ENCODE measurements at places on chromosomes 2 and 18.

DNA sequence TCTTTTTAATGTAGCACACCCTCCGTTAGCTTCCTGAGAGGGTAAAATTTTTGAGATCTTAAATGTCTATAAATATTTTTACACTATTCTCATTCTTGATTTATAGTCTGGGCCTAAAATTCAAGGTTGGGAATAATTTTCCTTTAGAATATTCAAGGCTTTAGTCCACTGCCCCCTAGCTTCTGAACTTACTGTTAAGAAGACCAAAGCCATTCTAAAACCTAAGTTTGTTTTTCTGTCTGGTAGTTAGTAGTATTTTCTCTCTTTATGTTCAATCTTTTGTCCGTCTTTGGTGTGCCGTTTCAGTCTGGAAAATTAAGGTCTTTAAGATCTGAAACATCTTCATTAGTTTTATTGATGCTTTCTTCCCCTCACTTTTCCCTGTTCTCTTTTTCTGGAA, 14.5 kb downstream of the OSBPL6 start:
- DNase-seq: no peak

- DNase-seq: no peak
These were observed 75.3 kb downstream of the TMEM18 start for GRCh38 chr2:601806-602455.

GRCh38 chr2:57408587-57408986, 638.0 kb upstream of the VRK2 start:
- no peak for DNase-seq

- peak; percentile 68 for DNase-seq
These were observed 90.3 kb upstream of the MAP3K20 start for GRCh38 chr2:172985139-172985892.

DNA sequence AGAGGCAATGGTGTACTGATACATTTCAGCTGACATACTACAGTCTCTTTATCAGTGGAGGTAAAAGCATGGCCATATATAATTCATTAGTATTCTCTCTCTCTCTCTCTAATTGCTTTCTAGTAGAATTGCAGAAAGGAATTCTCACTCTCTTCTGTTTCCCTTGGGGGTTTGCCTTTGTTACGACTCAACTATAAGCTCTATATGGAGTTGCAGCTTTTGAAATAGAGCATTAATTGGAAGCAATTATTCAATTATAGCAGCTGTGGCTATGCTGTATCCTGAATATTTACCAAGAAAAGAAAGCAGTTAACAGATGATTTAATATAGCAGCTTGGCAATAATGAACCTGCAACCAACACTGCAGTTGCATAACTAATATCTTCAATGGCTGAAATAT, 132.7 kb upstream of the STON1 start:
- DNase-seq: no peak

DNA sequence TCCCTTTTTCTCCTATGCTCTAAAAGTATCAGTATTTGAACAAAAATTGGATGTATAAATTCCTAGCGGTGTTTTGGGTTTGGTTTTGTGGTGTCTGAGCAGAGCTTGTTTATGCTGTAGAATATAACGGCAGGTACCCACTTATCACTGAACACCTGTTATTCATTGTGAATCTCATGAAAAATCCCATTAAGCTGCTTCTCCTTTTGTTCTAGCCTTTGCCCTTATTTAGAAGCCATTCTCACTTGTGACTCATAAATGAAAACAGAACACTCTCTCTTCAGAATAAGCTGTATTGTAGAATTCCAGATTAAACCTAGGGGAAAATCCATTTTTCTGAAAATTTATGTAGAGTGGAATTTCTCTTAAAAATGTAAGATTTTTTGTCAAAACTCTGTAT, 104.0 kb downstream of the PRPF40A start:
- DNase-seq: no peak

DNA sequence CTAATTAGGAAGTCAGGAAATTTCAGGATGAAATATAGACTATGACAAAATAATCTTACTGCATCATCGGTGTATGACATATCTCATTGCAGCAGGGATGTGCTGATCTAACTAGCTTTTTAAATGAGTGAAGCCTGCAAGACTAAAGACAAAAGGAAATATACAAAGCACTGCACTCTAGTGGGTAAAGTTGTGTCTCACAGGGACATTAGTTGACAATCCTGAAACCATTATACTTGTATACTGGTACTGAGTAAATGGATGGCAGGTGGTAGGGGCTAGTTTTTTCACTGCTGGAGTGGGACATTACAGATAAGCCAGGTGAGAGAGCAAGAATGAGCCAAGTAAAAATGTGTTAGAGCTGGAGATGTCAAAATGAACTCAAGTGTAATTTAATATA, 317.5 kb upstream of the RAB6C start:
- no peak for DNase-seq

DNA sequence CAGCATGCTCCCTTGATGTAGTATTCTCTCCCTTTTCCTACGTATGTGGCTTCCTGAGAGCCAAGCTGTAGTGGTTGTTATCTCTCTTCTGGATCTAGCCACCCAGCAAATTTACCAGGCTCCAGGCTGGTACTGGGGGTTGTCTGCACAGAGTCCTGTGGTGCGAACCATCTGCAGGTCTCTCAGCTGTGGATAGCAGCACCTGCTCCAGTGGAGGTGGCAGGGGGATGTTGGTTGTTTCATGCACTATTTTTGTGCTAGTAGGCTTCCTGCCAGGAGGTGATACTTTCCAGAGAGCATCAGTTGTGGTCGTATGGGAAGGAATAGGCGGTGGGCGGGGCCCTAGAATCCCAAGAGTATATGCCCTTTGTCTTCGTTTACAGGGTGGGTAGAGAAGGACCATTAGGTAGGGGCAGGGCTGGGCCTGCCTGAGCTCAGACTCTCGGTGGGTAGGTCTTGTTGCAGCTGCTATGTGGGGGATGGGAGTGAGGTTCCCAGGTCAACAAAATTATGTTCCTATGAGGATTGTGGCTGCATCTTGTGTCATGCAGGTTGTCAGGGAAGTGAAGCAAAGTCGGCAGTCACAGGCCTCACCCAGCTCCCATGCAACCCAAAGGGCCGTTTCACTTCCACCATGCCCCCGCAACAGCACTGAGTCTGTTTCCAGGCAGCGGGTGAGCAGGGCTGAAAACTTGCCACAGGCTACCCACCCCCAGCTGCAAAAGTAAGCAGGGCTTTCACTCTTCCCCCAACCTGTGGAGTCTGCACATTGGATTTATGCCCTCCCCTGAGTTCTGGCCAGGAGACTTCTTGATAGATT, 1139.5 kb downstream of the BCL11A start:
- DNase-seq: no peak

GRCh38 chr2:53756644-53757043, 11.0 kb upstream of the CHAC2 start:
- DNase-seq: no peak

- no peak for DNase-seq
These were observed 120.1 kb downstream of the HAUS1 start for GRCh38 chr18:46224181-46224775.

DNA sequence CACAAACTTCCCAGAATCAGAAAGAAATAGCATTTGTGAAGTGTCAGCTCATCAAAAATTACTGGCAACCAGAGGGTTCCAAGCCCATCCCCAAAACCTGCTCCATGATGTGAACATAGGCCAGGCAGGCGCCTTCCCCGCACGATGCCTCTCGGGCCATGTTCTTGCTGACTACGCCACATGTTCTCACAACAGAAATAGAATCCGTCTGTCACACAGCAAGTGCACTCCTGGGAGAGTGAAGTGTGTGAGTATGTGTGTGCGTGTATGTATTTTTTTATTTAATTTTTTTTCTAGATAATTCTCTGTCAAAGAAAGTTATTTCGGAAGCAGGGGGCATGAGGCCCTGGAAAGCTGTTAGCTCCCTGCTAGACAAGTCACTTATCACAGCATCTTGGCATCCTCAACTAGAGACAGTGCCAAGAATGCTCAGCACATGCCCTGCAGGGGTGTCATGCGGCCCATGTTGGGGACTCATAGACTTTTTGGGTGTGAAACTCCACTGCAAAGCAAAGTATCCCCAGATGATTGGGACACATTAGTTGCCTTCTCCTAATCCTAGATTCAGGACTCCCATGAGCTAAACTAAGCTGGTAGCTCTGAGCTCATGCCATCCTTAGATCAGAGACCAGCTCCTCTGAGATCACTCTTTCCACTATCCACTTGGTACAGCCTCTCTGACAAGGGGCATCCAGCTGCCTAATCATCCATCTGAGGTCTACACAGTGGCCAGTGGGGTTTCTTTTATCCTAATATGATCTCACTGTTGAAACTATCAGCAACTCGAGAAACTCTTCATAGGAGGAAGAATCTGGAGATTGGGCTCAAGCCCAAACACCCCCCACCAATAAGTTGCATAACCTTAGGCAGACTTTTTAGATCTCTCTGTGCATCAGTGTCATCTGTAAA, 53.2 kb upstream of the CYRIA start:
- DNase-seq: no peak

DNA sequence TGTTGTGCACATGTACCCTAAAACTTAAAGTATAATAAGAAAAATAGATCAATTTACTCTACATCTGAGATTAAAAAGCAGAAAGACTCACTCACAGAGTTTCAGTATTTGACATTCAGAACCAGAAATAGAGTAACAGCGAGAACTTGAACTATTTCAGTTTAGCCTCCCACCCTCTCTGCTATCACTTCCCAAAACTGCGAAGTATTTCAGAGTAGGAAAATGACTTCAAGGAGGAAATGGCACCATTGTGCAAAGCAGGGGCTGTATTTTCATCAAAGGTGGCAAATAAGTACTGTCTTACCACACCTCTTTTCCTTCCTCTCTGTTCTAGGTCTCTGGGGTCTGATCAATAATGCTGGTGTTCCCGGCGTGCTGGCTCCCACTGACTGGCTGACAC, 13.6 kb downstream of the DHRS9 start:
- DNase-seq: no peak

GRCh38 chr2:67295851-67296250, 101.3 kb upstream of the ETAA1 start:
- no peak for DNase-seq

DNA sequence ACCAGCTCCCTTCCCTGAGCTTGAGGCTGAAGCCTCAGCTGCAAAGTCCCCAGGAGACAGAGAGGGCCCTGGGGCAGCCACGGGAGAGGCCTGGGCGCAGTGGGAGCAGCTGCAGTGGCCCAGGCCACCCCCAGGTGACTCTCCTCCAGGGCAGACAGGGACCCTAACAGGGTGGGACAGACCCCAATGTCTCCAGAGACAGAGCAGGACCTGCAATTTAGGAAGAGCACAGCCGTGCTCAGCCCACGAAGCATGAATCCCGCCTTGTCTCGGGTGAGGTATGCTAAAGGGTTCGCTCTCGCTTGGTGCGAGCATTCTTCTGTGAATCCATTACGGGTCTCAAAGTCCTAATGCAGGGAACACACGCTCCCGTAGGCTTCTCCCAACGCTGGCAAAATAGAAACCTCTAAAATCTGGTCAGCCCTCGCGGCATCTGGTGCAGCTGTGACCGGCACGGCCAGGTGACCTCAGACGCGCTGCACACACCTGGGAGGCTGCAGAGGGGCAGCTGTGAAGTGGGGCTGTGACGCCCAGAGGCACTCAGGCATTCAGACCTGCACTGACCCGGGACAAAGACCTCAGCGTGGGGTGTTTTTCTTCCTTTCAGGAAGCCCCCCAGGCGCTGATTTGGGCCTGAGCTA, 12.6 kb downstream of the MBP start:
- DNase-seq: no peak

GRCh38 chr2:112737542-112738232, 16.9 kb downstream of the NT5DC4 start:
- no peak for DNase-seq

GRCh38 chr2:44942304-44943030, 965 bp downstream of the SIX3 start:
- DNase-seq: no peak

DNA sequence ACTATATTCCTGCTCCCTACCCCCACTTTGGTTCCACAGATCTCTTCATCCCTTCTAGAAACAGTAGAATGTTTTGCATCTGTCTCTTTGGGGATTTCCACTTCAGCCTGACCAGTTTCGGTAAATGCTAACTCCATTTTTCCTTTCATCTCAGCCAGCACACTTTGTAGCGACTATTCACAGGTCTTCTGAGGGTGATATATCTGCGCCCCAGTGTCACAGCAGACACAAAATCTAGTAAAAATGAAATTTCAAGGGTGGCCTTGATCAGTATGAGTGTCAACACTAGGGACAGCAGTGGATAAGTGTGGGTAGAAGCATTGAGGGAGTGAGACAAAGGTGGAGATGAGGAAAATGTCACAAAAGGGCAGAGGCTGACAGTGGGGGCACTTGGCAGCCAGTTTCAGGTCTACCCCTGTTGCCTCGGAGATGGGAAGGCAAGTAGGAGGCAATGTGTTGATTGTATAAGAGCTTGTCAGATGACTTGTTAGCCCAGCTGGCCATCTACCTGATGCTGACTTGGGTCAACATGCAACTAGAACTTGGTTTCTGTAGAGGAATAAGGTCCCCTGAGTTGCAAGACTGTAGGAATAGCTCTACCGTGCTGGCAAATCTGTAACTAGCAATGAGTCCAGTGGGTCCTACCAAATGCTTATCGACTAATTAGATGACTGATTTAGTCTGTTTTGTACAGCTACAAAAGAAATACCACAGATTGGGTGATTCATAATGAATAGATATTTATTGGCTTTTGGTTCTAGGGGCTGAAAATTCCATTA, 60.7 kb downstream of the CXCR4 start:
- DNase-seq: no peak

DNA sequence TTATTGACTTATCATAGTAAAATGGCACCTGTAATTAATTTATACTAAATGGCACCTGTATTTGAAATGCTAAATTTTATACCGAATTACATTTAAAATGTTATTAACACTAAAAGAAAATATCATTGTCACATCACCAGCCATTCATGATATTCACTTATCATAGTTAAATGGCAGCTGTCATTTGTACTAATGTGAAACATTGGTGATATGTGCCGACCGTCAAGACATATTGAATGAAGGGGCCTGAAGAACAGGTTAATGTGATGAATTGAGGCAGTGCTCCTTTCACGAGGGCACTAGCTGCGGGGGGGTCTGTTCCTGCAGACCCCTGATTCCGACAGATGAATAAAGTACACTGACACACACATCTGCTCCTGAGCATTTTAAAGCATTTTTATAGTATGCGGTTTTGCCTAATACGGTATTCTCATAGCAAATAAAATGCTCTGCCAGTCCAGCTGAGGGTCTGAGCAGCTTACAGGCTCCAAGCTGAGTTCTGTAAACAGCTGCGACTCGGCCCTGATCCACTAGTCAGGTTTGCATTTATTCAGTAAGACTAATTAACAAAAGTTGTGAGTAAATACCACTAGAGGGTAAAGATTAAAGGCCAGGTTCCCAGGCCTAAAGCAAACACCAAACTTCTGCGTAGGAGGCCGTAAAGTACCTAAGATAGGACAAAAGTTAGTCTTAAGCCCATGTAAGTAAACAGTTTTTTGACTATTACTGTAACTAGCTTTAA, 593.4 kb upstream of the NETO1 start:
- no peak for DNase-seq

- DNase-seq: no peak
These were observed 22.2 kb upstream of the SMAD4 start for GRCh38 chr18:51007790-51008139.

- no peak for DNase-seq
These were observed 52.8 kb downstream of the MYO7B start for GRCh38 chr2:127588241-127588640.

DNA sequence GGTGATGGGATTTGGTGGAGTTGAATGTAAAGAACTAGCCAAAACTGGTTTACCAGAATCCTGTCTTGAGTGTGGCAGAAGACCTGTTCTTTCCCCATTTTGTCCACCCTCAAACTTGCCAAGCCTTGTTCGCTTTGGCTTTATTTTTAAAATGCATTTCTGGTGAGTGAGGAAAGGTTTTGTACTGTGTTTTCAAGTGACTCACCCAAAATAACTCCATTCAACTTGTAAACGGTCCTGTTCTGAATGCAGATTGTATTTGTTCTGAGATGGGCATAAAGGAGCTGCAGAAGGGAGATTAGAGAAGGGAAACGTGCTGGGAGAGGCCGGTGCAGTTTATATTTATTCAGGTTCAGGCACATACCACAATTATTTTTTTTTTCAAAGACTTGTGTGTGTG, 5.3 kb upstream of the ITPRID2 start:
- DNase-seq: no peak
